ENCODE measurements at places on chromosomes 13 and 19.
A peak's percentile ranks its signal among the peaks of the same experiment; 100 is the strongest.

DNA sequence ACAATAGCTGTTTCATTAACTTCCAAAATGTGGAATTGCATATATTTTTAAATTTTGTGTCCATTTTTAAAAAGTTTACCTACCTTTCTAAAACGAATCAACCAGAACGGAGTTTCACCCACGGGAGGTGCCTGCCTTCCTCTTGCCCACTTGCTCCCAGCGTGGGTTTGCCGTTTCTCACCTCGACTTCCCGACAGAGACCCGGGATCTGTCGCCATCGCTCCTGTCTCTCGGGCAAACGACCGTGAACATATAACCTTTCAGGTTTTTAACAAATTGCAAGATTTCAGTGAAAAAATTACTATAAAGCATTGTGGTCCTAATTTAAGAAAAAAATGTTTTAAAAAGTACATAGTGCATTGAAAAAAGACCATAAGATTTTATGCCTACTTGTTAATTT lies 4.2 kb downstream of the TMEM255B start:
- DNase-seq: no peak

- no peak for DNase-seq
Observed at GRCh38 chr19:44745341-44745831, 3.1 kb upstream of the BCL3 start.

DNA sequence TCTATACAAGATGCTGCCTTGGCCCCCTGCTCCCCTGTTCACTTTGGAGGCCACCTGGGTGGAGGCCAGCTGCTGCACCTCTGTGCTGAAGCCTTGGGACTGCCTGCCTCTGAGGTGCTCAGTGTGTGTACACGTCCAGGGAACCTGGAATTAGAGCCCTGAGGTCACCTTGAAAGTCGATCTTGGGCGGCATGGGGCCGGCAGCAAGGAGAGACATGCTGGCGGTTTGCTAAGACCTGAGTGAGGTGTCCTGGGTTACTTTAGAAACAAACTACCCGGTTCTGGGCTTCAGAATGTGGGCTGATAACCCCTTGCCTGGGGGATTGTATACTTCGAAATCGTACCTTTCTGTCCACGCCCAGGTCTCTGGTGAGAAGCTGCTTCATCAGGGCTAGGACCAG lies 25.5 kb downstream of the TSSK6 start:
- DNase-seq: no peak

- DNase-seq: no peak
Observed at GRCh38 chr13:99230991-99231390, 27.2 kb downstream of the GPR18 start.

DNA sequence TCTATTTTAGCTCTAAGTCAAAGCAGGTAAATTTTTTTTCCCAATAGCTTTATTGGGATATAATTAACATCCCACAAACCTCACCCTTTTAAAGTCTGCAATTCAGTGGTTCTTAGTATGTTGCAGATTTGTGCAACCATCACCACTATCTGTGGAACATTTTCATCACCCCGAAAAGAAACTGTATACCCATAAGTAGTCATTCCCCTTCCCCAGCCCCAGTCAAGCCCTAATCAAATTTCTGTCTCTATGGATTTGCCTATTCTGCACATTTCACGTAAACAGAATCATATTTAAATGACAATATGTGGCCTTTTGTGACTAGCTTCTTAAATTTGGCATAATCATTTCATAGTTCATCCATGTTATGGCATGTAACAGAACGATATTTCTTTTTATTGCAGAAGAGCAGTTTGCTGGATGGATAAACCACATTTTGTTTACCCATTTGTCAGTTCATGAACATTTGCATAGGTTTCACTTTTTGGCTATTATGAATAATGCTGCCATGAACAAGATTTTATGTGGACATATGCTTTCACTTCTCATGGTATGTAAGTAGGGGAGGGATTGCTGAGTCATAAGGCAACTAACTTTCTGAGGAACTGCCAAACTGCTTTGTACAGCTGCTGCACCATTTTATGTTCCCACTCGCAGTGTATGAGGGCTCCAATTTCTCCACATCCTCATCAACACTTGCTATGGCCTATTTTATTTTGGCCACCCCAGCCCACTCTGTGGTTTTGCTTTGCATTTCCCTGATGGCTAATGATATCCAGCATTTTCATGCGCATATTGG lies 10.9 kb downstream of the SLC46A3 start:
- peak; percentile 81 for DNase-seq

GRCh38 chr13:87792878-87793277 lies 121.7 kb downstream of the SLITRK5 start:
- DNase-seq: no peak

DNA sequence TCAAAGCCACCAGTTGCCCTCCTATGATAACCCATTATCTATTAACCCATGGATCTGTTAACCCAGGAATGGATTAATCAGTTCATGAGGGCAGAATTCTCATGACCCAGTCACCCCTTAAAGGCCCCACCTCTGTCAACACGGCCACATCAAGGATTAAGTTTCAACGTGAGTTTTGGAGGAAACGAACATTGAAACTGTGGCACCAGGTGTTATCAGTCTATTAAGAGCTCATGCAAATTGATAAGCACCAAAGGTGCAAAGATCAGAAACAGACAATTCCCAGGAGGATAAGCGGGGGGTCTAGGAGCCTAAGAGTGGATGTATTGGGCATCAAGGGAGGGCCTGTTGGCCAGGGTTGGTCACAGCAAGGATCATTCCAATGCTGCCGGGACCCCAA lies 19.9 kb upstream of the ELAVL1 start:
- DNase-seq: no peak

DNA sequence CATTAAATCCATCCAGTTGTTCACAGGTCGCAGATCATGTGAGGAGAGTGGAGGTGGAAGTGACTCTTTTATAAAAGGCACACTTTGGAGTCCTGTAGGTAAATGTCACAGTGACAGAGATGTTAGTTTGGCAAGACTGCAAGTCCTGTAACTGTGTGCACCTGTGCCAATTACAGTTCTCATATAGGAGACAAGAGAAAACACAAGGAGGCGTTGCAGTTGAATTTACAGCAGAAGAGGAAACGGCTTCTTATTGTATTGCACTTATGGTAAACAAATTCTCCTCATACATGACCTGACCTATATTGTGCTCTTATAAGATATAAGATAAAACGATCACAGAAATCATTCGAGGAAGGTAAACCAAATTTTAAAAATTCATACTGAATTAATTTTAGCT lies 732.8 kb upstream of the SLC10A2 start:
- DNase-seq: no peak

- no peak for DNase-seq
Observed at GRCh38 chr13:114203536-114203935, 24.5 kb downstream of the CFAP97D2 start.

DNA sequence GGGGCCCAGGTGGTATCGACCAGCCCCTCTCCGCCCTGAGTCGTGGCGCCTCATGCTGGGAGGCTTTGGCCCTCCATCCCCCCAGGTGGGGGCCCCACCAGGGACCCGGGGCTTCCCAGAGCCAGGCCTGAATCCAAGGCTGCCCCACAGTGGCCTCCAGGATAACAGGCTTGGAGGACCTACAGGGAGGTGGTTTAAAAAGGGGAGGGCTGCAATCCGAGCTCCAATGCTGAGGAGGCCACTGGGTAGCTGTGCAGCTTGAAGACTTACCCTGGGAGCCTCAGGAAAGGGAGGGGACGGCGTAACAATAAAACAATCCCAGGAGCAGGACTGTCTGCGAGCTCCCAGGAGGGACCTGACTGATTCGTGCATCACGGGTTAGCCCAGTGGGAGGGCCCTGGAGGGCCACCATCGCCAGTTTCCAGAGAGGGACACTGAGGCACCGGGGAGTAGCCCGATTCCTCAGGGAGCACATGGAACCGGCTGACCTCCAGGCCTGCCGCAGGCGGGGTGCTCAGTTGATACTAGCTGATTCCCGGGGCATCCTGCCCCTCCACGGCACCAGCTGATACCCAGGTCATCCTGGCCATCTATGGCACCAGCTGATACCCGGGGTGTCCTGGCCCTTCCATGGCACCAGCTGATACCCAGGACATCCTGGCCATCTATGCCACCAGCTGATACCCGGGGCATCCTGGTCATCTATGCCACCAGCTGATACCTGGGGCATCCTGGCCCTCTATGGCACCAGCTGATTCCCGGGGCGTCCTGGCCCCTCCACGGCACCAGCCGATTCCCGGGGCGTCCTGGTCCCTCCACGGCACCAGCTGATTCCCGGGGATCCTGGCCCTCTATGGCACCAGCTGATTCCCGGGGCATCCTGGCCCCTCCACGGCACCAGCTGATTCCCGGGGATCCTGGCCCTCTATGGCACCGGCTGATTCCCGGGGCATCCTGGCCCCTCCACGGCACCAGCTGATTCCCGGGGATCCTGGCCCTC lies 3.7 kb upstream of the C2CD4C start:
- DNase-seq: no peak

GRCh38 chr19:55145232-55145631 lies 3.8 kb downstream of the TNNT1 start:
- no peak for DNase-seq

All from bone marrow (tissue), 2 donors.